Naive thymus-derived CD4-positive, alpha-beta T cell (primary cell): ENCODE measurements at places on chromosomes 4 and X.

GRCh38 chr4:10625131-10625530, 59.4 kb downstream of the CLNK start:
- no peak for DNase-seq

GRCh38 chrX:30156880-30157560, 58.3 kb upstream of the MAGEB2 start:
- no peak for DNase-seq

GRCh38 chrX:113980953-113981352, 602.9 kb upstream of the HTR2C start:
- DNase-seq, result no peak

GRCh38 chr4:63904201-63904600, 505.0 kb downstream of the TECRL start:
- DNase-seq, result no peak

- DNase-seq, result no peak
These were observed 511.0 kb upstream of the KLHL4 start for GRCh38 chrX:87006561-87006960.

DNA sequence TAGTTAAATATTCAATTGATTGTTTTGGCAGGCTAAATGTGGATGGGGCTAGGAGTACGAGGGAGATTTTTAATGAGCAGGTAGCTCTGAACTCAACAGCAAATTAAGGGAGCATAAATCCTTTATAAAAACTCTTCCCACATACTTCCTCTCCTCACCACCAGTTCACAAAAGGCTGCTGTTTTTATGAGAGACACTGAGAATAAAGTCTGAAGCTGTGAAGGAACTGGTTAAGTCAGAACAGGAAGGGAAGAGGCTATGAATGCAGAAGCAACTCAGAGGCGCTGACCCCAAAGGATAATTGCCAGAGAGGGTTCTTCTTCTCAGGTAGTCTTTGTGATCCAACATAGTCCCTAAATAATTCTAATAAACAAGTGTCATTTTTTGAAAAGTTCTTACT, 406.1 kb downstream of the GPM6A start:
- DNase-seq, result no peak

DNA sequence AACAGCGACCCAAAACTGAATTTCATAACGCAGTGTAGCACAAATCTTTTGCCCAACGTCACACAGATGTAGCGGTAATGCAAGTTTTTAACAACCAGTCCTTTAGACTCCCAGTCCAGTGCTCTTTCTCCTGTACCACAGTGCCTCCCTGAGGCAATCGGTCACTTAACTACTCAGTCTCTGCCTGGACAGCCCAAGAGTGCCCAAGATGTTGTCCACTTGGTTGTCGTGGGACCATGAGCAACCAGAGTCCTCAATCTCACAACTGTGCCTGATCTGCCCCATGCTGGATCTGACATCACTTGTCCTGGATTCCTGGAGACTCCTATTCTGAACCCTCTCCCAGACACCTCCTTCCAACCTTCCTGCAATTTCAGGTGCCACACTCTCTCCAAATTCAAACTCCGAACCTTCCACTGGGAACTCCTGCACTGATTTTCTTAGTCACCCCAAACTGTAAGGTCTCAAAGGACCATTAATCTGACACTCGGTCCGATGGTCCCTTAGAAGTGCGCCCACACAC, 702 bp downstream of the MMGT1 start:
- DNase-seq, result no peak

- no peak for DNase-seq
These were observed 170.9 kb downstream of the COL25A1 start for GRCh38 chr4:109131559-109131958.

- DNase-seq, result no peak
These were observed 3.6 kb upstream of the THOC2 start for GRCh38 chrX:123736333-123736921.

- DNase-seq, result no peak
These were observed 50.8 kb downstream of the WWC2 start for GRCh38 chr4:183149616-183150539.

DNA sequence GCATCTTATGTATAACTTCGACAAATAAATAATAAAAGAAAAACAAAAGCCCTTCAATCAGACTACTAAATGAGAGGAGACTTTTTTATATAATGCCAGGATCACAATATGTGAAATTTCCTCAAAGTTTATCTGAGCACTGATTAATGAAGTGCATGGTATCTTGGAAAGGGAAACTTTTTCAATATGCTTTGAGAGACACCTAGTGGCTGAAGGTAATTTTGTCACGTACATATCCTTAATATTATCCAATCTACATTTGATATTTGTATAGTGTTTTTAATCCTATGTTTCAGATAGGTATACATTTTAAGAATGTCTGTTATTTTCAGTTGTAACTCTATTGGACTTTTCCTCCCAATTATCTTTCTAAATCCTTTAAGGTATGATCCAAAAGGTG, 146.8 kb downstream of the KLHL4 start:
- no peak for DNase-seq
